ENCODE measurements at places on chromosomes 3 and 15.

DNA sequence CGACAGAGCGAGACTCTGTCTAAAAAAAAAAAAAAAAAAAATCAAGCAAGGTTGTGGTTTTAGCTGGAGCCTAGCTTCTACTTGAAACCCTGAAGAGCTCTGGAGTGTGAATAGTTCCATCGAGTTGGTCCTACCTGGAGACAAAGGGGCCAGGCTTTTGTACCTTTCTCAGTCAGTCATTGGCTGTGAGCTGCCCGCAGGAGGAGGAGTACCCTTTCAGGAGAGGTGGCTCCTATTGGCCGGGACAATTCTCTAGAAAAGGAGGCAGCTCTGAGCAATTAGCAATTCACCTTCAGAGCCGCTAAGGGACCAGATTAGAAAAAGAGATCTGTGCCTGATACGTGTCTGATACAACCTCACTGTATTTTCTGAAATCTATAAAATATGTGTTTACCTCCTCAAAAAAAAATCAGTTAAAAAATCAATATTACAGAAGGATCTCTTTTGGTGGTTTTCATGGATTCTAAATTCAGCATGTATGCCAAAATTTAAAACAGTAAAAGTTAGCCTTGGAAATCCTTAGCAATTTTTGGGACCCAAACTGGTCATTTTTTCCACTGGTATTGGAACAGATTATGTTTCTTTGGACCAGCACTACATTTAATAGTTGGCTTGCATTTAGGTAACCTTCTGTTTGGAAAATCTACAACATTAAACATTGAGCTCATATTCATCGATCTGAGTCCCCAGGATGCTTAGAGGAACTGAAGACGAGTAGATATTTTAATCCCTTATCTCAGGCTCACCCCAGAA, 29.7 kb upstream of the PDCD6IP start:
- DNase-seq: no peak

GRCh38 chr3:150531775-150532174, 14.5 kb downstream of the SERP1 start:
- DNase-seq: no peak

DNA sequence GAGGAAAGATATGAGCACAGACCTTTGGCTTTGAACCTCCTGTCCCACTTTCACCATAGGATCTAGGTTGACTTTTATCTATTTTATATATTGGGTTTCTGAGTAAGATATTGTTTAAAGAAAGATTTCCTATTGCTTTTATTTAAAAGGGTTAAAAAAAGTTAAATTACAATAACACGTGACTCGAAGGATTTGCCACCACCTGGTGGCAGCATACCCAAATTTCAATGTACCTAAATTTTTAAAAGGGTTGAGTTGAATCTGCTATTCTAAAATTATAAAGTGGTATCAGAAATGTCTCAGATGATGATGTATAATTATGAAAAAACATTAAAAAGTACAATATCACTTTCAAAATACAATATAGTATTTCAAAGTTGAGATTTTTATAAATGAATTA, 368.4 kb downstream of the MECOM start:
- no peak for DNase-seq

DNA sequence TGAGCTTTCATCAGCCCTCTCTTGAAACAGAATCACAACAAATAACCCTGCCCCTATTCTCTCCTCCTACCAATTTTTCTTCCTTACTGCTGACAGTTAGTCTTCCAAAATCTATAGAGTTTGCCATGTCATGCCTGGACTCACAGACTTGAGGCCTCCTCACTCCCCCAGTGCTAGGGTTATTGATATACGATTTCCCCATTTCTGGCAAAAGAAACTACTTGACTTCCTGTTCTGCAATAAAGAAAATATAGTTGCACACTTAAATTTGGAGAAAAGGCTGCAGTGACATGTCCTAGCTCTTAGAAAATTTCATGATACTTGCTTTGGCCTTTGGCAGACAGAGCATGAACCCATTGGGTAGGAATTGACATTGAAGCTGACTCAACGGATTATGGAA, 75.9 kb downstream of the CYP19A1 start:
- DNase-seq: no peak

GRCh38 chr3:186524616-186525015, 19.6 kb downstream of the CRYGS start:
- no peak for DNase-seq

GRCh38 chr15:52715411-52715810, 36.2 kb upstream of the ATOSA start:
- no peak for DNase-seq

DNA sequence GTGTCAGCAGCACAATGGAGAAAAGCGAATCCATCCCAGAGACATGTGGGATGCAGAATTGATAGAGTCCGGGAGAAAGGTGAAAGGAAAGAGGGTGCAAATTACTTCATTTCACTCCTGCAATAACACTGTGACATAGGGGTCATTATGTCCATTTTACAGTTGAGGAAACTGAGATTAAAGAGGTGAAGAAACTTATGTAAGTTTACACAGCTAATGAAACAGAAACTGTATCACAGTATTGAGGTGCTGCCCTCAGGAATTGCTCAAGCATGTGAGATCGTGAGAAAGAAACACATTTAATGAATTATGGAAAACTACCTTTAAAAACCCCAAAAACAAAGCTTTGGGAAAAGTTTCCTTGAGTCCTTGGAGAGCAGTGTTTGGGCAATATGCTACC, 103.6 kb upstream of the PFN2 start:
- no peak for DNase-seq

DNA sequence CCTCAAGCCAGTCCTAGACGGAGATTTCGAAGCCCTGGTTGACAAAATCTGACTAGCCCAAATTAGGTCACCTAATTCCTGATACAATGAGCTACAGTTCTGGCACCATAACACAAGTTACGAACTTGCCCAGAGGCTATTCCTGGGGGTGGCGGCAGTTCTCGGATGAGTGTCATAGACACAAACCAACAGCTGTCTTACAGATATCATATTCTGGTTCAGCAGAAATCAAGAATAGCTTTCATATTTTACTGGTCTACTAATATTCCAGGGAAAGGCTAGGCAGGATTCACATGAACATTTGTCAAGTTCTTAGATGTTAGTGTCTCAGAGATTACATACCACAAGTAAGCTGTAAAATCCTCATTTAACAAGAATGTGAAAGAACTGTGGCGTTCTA, 8.8 kb downstream of the ANAPC13 start:
- no peak for DNase-seq

DNA sequence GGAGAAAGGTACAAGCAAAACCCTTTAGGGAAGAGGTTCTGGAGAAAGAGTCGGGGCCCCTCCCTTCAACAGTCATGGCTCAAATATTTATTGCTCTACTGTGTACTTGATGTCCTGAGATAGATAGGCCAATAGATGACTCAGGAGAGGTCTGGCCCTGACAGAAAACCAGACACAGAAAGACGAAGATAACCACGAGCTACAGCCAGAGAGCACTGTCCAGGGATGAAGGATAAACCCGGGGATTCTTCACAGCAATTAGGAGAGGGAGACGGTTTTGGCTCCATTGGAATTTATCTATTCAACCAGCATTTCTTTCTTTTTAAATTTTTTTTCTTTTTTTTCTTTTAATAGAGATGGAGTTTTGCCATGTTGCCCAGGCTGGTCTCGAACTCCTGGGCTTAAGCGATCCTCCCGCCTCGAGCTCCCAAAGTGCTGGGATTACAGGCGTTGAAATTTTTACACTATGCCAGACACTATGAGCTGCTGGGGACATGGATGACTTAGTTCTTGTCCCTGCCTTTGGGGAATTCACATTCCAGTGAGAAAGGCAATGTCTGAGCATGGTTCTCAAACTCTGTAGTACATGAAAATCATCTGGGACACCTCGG, 4.6 kb upstream of the CIDEC start:
- no peak for DNase-seq

GRCh38 chr3:187336322-187336721, 31.9 kb upstream of the RTP4 start:
- DNase-seq: no peak

DNA sequence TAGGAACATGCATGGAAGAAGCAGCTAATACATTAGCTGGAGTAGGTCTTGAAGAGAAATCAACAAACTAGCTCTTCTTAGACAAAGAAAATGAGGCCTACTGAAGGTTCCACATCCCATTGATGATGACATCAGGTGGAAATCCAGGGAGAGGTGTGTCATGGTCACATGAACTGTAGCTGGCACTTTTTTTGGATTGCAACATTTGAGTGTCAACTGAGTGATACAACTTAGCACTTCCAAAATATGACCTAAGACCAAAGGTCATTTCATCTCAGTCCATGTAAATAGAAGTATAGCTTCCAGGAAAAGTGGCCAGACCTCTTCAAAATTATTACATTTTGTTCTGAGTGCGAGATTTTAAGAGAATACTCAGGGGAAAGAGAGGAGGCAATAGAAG, 117.2 kb upstream of the MEIS2 start:
- DNase-seq: no peak

DNA sequence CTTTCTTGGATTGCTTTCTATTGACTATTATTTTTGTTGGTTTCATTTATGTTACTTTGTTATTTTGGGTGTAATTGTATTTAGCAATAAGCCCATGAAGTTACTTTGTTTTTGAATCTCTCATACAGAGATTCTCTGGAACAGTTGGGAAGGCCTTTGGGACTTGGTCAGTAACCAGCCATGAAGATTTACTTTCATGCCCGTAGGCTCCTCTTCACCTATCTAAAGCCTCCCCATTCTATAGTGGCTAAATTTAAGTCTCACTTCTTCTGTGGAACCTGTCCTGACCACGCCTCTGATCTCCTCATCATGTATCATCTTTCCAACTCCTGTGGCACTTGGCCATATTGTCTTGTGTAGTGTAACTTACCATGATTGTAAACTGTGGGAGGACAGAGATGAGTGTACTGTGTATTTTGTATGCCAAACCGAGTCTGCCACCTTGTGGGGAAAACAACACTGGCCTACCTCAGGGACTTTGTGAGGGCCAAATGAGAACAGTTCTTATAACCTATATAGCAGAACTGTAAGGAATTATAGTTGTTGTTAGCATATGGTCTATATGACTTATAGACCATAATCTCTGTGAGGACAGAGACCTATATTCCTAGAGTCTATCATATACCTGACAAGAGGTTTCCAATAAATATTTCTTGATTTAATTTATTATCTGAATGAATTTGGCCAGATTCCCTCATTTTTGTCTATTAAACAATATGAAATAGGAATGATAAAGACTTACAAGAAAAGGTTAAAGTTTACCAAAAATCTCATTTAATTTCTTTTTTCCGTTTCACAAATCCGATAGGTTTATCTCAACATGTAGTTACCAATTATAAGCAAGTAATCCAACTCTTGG, 75.0 kb downstream of the STARD9 start:
- DNase-seq: peak; percentile 65

GRCh38 chr3:30658328-30659052, 52.1 kb downstream of the TGFBR2 start:
- peak; percentile 63 for DNase-seq

DNA sequence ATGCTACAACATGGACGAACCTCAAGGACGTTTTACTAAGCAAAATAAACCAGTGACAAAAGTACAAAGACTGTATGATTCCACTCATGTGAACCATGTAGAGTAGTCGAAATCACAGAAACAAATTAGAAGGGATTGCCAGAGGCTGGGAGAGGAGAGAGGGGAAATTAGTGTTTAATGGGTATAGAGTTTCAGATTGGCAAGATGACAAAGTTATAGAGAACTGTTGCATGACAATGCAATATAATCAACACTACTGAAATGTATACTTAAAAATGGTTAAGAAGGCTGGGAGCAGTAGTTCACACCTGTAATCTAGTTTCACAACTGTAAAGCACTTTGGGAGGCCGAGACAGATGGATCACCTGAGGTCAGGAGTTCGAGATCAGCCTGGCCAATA, 36.9 kb downstream of the PLS1 start:
- DNase-seq: no peak

GRCh38 chr3:112799946-112800345, 46.7 kb downstream of the CD200R1L start:
- no peak for DNase-seq

- no peak for DNase-seq
Measured at GRCh38 chr15:27235681-27236080, 264.7 kb downstream of the GABRG3 start.

DNA sequence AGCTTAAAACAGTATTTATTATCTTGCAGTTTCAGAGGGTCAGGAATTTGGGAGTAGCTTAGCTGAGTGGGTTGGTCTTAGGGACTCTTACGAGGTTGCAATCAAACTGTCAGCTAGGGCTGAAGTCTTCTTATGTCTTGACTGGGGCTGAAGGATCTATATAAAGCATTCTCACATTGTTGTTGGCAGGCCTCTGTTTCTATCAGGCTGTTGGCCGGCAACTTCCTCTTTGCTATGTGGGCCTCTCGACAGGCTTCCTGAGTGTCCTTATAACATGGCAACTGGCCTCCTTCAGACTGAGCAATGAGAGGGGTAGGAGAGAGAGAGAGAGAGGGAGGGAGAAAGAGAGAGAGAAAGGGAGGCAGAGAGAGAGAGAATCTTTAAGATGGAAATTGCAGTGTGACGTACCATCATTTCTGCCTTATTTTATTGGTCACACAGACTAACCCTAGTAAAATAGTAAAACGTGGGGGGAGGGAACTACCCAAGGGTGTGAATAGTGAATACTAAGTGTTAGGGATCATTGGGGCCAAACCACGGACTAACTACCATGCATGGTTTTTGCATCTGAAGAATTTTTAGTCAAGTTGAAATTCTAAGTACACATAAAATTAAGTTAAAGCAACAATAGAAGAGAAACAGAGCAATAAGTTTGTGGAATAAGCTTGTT, 16.1 kb downstream of the FGF7 start:
- DNase-seq: no peak

- DNase-seq: no peak
Measured at GRCh38 chr3:105746231-105746996, 122.4 kb downstream of the CBLB start.
